ENCODE measurements at places on chromosomes 16 and 17.

GRCh38 chr16:20811889-20812439, 5.6 kb downstream of the REXO5 start:
- no peak for DNase-seq

GRCh38 chr16:86034421-86034919, 135.5 kb downstream of the IRF8 start:
- DNase-seq, result no peak

GRCh38 chr16:30958175-30959079, 873 bp downstream of the SETD1A start:
- no peak for DNase-seq

DNA sequence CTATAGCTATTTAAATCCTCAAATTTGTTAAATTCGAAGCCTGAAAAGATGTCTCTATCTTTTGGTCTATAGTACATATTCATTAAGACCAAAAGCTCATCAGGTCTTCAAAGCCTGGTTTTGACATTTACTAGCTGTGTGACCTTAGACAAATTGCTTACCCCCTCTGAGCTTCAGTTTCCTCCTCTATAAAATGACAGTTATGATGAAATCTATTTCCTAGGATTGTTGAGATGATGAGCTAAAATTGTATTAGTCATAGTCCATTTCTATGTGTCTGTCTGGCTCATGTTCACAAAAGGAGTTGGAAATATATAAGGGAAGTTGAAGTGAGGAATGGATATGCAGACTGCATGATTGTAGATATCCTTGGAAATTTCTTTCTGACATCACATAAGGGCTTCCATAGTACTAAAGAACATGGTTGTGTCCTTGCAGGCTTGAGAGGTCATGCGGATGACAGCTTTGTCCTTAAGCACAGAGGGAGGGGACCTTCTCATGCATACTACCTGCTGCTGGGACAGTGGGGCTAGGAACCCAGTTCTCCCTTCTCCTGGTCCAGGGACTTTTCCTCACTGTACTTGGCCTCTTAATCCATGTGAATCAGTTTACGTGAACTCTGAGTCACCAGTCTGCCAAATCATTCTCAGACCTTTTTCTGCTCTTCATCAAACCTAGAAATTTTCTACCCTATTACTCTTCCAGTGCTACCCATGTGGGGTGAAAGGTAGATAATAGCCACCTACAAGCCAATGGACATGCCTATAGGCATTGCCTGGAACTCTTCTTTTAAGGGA, 487.5 kb upstream of the SALL1 start:
- DNase-seq, result no peak

- no peak for DNase-seq
These were observed 553 bp upstream of the B9D1 start for GRCh38 chr17:19363114-19363438.

DNA sequence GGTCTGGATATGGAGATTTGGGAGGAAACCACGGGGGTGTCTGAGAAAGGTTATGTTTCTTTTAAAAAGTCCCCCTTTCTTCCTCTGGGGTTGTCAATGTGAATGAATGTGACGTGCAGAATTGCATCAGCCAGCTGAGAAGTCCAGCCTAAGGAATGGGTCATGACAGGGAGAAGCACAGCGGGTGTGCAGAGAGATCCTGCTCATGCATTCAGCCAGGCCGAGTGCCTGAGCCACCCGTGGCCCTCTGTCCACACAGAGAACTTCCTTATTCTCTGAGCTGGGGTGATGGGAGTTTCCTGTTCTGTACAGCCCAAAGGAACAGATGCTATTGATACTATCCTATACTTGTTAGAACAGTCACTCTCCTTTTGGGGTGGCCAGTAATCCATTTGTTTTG, 117.9 kb downstream of the CPPED1 start:
- DNase-seq, result no peak

DNA sequence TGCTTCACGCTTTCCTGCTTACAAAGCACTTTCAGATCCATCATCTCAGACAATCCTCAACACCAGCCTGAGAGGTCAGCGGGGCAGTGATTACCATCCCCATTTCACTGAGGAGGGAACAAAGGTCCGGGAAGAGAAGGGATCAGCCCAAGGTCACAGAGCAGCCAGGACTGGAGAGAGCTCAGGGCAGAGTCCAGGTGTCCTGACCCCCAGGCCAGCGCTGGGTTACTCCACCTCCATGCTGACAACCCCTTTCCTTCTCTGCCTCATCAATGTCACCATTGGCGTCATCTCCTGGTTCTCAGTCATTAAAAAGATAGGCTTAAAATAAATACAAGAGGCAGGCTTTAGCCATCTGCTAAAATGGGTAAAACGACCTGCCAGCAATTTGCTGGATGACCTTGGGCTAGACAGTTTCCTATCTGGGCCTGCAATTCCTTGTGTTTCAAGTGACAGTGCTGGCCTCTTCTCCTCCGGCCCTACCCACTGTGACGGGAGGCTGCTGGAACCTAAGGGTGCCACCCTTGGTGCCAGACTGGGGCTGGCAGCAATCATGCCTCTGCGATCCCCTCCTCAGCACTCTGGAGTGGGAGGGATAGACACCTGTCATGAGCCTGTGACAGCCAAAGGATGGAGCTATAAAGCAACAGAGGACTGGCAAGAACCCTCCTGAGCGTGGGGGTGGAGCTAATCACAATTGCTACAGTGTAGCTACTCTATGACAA, 79.5 kb upstream of the CCL1 start:
- no peak for DNase-seq

All from cerebellar nuclear complex (tissue), 1 donor.